ENCODE measurements at places on chromosomes 6 and 20. TPM values are rescaled to one million over a fixed set of nuclear protein-coding genes. Genes with fewer than 3 reads are reported as not detected.

The APOM gene
- total RNA-seq: 0.53 TPM

The PRR18 gene
- not detected for total RNA-seq

The RAET1L gene
- total RNA-seq: not detected

The JPH2 gene
- total RNA-seq: 1.5 TPM

The SLC16A10 gene
- 3.1 TPM for total RNA-seq

The DUSP15 gene
- total RNA-seq: 49.5 TPM

The CFB gene
- 72.6 TPM for total RNA-seq

The HLA-DOA gene
- total RNA-seq: 9.7 TPM

The LST1 gene
- 17.7 TPM for total RNA-seq

The SERPINB1 gene
- 46.1 TPM for total RNA-seq

The STMND1 gene
- 0.27 TPM for total RNA-seq

The SLC35A1 gene
- 32.6 TPM for total RNA-seq

The MUC21 gene
- 0.18 TPM for total RNA-seq

The SIM1 gene
- 0.04 TPM for total RNA-seq

The PLN gene
- 10.6 TPM for total RNA-seq

The TSPO2 gene
- total RNA-seq: 0.53 TPM

The MAD2L1BP gene
- 16.8 TPM for total RNA-seq

Data from sciatic nerve (tissue), 2 donors.